ENCODE measurements at places on chromosomes 11 and 22.
A peak's percentile ranks its signal among the peaks of the same experiment; 100 is the strongest.

DNA sequence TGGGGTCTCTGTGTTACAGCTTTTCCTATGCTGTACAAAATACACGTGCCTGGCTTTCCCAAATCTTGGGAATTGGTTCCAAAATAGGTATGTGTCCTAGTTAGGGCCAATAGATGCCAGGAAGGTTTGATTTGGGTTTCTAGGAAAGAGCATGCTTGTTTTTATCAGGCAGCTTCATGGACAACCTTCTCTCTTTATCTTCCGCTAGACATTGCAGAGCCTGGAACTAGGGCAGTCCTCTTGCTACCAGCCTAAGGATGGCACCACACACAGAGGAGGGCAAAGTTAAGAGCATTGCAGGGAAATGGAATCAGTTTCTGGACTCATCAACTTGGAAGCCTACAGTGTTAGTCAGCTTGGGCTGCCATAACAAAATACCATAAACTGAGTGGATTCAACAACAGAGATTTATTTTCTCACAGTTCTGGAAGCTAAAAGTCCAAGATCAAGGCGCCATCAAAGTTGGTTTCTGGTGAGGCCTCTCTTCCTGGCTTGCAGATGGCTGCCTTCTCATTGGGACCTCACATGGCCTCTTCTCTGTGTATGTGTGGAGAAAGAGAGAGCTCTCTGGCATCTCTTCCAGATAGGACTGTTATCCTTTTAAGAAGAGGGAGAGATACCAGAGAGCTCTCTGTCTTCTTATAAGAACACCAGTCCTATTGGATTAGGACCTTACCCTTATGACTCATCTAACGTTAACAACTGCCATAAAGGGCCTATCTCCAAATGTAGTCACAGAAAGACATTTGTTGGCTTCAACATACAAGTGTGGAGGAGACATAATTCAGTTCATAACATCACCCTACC is 27.3 kb upstream of the CREB3L1 start:
- no peak overlapping the region for H3K27ac ChIP-seq
- no peaks in the 10 kb centered on the region for H3K4me1 ChIP-seq
- no peak for DNase-seq
- H3K36me3 ChIP-seq: no peaks in the 10 kb centered on the region
- H3K4me3 ChIP-seq: no peak overlapping the region
- no peaks in the 10 kb centered on the region for H3K27me3 ChIP-seq

DNA sequence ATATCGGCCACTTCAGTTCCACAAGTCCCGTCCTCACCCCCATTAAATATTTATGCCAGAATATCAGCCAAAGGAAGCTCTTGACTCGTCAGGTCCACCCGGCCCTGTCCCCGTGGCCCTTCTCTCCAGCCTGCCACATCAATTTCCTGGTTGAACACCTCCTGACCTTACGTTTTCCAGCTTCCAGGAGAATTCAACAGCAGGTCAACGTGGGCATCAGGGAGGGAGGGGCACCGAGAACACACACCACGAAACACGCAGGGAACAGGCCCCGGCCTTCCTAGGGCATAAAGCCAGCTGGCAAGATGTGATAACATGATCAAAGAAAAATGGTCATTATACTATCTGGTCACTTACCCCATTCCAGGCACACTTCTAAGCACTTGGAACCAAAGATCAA is 15.3 kb downstream of the SULT4A1 start:
- H3K27me3 ChIP-seq: no peaks in the 10 kb centered on the region
- H3K4me1 ChIP-seq: no peaks in the 10 kb centered on the region
- no peaks in the 10 kb centered on the region for H3K36me3 ChIP-seq
- no peak for DNase-seq

GRCh38 chr11:2250485-2250884 is 19.9 kb downstream of the ASCL2 start:
- DNase-seq: no peak
- no peaks in the 10 kb centered on the region for H3K4me1 ChIP-seq
- H3K4me3 ChIP-seq: no peak overlapping the region
- H3K27me3 ChIP-seq: no peaks in the 10 kb centered on the region

DNA sequence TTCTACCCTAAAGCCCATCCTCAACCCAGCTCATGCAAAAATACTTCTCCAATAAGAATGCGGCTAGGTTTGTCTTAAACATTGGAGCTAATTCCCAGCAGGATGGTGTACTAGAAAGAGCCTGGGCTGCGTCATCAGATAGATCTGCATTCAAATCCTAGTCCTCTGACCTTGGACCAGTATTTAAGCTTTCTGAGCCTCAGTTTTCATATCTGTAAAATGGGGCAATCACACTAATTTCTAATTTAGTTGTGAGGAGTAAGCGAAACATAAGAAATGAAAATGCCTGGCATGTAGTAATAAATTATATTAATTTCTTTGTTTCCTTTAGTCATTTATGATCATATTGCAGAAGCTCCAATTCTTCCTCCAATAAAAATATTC is 32.2 kb upstream of the ACCSL start:
- no peak for DNase-seq
- H3K4me3 ChIP-seq: no peak overlapping the region
- H3K27ac ChIP-seq: no peak overlapping the region
- H3K4me1 ChIP-seq: no peaks in the 10 kb centered on the region
- H3K36me3 ChIP-seq: no peaks in the 10 kb centered on the region
- no peaks in the 10 kb centered on the region for H3K27me3 ChIP-seq

GRCh38 chr11:803770-804598 is 1.0 kb downstream of the PIDD1 start:
- no peaks in the 10 kb centered on the region for H3K36me3 ChIP-seq
- no peak overlapping the region for H3K27ac ChIP-seq
- peaks cover 4% of the 10 kb centered on the region for H3K4me1 ChIP-seq
- no peak for DNase-seq
- no peaks in the 10 kb centered on the region for H3K27me3 ChIP-seq

- no peak overlapping the region for H3K4me3 ChIP-seq
- no peaks in the 10 kb centered on the region for H3K36me3 ChIP-seq
- H3K27ac ChIP-seq: no peak overlapping the region
These were observed 101.1 kb upstream of the IGLL5 start for GRCh38 chr22:22786301-22787115.

DNA sequence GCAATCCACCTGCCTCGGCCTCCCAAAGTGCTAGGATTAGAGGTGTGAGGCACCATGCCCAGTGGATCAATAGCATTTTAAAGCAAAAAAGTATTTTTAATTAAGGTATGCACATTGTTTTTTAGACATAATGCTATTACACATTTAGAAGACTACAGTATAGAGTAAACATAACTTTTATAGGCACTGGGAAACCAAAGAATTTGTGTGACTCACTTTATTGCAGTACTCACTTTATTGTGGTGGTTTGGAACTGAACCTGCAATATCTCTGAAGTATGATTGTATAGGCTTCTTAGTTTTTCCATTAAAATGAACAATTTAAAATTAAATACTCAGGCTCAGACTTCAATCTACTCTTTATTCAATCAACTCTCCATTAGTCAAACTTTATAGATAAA is 17.5 kb upstream of the CD3E start:
- H3K27me3 ChIP-seq: no peaks in the 10 kb centered on the region
- no peaks in the 10 kb centered on the region for H3K4me1 ChIP-seq
- H3K27ac ChIP-seq: no peak overlapping the region
- no peak for DNase-seq

- no peak for DNase-seq
- peak overlapping the region; percentile 82 for H3K27ac ChIP-seq
- peak overlapping the region; percentile 70 for H3K4me3 ChIP-seq
- H3K4me1 ChIP-seq: no peaks in the 10 kb centered on the region
- no peaks in the 10 kb centered on the region for H3K36me3 ChIP-seq
- no peaks in the 10 kb centered on the region for H3K27me3 ChIP-seq
These were observed 689 bp downstream of the PDHX start for GRCh38 chr11:34916843-34917770.

DNA sequence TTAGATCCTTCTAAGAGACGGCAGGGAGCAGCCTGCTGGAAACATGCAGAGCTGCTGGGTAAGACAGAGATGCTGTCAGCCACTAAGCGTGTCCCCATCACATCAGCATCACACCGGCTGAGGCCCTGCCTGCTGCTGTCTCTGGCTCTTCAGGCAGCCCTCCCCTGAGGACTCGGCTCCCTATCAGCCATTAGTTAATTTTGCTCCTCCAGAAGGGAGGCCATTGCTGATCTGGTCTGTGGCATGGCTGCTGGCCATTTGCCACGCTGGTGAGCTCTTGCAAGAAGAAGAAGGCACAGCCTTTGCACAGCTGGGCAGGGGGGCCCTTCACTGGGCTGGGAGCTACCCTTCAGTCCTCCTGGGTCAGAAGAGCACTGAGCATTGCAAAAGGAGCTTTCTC is 131.2 kb upstream of the PARVA start:
- DNase-seq: no peak
- no peak overlapping the region for H3K4me3 ChIP-seq
- peaks cover 2% of the 10 kb centered on the region for H3K4me1 ChIP-seq
- no peaks in the 10 kb centered on the region for H3K27me3 ChIP-seq
- no peaks in the 10 kb centered on the region for H3K36me3 ChIP-seq

- no peak overlapping the region for H3K4me3 ChIP-seq
- H3K27ac ChIP-seq: no peak overlapping the region
- DNase-seq: no peak
- no peaks in the 10 kb centered on the region for H3K36me3 ChIP-seq
- no peaks in the 10 kb centered on the region for H3K4me1 ChIP-seq
These were observed 164.3 kb downstream of the MSANTD4 start for GRCh38 chr11:105857728-105858127.

DNA sequence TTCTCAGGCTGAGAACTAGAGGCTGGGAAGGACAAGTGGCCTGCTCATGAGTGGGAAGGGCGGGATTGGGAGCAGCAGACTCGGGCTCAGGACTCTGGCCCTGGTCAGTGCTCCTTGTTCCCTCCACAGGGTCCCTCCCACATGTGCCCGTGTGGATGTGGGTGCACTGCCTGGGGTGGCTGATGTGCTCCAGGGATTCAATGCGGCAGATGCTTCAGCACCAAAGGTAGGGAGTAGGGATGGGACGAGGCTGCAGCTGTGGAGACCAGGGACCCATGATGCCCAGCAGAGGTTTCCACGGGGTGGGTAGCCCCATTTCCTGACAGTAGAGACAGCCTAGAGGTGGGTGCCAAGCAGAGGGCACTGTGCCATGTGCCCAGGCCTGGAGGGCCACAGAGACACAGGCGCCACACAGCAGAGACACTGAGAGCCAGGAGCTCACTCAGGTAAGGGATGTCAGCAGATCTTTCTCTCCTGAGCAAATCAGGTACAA is 89.5 kb downstream of the GGTLC2 start:
- H3K4me1 ChIP-seq: no peaks in the 10 kb centered on the region
- no peak overlapping the region for H3K27ac ChIP-seq
- H3K4me3 ChIP-seq: no peak overlapping the region
- no peaks in the 10 kb centered on the region for H3K36me3 ChIP-seq
- no peaks in the 10 kb centered on the region for H3K27me3 ChIP-seq
- DNase-seq: no peak

GRCh38 chr22:46491946-46492345 is 45.5 kb downstream of the CELSR1 start:
- no peaks in the 10 kb centered on the region for H3K36me3 ChIP-seq
- H3K27ac ChIP-seq: no peak overlapping the region
- H3K4me3 ChIP-seq: no peak overlapping the region
- no peaks in the 10 kb centered on the region for H3K4me1 ChIP-seq
- DNase-seq: no peak

DNA sequence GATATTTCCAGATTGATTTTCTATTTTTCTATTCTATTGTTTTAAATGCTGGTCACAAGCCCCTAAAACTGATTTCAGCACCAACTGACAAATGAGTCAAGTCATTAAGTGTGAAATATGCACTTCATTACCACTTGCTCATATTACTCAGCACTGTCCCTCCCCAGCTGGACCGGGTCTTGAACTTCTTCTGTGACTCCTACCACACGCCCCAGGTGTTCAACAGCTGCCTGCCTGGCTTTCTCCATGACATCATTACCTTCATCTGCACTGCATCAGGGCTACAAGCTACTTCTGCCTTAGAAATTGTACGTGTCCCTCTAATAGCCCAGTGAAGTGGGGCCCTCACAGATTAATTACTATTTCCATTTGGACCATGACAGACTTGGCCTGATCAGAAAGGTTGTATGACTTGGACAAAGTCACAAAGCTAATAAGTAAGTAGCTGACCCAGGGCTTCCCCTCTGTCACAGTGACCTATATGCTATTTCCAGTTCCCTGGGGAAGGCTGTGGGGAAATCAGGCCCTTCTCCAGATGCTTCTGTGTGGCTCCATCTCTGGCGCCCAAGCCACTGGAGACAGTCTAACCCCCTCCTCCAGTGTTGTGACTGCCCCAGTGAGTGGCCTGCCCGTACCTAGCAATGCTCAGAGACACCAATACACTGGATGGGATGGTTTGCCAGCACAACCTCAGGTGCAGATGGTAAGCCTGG is 18.1 kb downstream of the TBC1D10A start:
- H3K27ac ChIP-seq: no peak overlapping the region
- no peak overlapping the region for H3K4me3 ChIP-seq
- peaks cover 3% of the 10 kb centered on the region for H3K4me1 ChIP-seq
- no peak for DNase-seq
- no peaks in the 10 kb centered on the region for H3K36me3 ChIP-seq

- peaks cover 19% of the 10 kb centered on the region for H3K36me3 ChIP-seq
- DNase-seq: peak; percentile 97
- H3K27ac ChIP-seq: no peak overlapping the region
- no peaks in the 10 kb centered on the region for H3K27me3 ChIP-seq
These were observed 39.0 kb downstream of the CTNND1 start for GRCh38 chr11:57800444-57801182.

DNA sequence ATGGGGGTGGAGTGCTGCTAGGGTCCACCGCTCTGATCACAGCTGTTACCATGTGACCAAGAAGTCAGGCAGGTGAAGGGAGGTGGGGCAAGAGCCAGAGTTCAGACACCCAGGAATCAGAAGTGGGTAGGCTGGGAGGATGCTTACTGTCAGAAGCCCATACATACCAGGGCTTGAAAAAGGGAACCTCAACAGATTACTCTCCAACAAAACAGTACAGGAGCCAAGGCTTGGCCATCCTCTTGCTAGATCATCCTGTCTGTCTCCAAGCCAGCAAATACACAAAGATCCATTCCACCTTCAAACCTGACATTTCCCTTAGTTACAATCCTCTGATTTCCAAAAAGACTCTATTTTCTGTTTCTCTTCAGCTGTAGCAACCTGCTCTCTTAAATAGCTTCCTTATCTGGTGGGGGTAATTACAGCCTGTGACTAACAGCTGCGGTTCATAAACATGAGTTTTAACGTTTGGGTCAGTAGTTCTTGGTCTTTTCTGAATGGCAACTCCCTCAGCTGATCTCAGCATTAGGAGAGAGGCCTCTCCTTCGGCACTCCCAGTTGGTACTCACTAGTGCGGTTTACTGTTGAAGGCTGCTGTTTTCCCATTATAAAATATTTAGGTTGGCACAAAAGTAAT is 31.1 kb upstream of the WT1 start:
- H3K4me3 ChIP-seq: no peak overlapping the region
- no peaks in the 10 kb centered on the region for H3K4me1 ChIP-seq
- DNase-seq: no peak
- H3K27ac ChIP-seq: no peak overlapping the region
- no peaks in the 10 kb centered on the region for H3K27me3 ChIP-seq

DNA sequence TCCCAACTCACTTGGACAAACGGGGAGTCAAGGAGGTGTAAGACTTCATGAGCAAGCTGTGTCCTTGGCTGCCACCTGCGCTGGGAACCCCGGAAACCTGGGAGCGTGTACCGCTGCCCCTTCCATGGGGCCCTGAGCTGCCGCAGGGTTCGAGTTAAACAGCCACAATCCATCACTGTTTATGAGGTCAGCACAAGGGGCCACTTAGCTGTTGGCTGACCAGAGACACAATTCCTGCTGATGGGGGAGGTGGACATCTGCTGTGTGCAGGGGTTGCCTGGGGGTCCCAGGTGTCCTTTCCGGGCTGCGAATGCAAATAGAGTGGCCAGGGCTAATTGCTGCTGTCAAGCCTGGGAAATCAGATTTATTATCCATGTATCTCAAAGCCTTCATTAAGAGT is 549.3 kb downstream of the BRD1 start:
- no peak for DNase-seq
- no peaks in the 10 kb centered on the region for H3K27me3 ChIP-seq
- no peaks in the 10 kb centered on the region for H3K36me3 ChIP-seq
- no peaks in the 10 kb centered on the region for H3K4me1 ChIP-seq
- no peak overlapping the region for H3K27ac ChIP-seq
